Vagina (tissue), 2 donors: ENCODE measurements at places on chromosomes 3 and 15.

DNA sequence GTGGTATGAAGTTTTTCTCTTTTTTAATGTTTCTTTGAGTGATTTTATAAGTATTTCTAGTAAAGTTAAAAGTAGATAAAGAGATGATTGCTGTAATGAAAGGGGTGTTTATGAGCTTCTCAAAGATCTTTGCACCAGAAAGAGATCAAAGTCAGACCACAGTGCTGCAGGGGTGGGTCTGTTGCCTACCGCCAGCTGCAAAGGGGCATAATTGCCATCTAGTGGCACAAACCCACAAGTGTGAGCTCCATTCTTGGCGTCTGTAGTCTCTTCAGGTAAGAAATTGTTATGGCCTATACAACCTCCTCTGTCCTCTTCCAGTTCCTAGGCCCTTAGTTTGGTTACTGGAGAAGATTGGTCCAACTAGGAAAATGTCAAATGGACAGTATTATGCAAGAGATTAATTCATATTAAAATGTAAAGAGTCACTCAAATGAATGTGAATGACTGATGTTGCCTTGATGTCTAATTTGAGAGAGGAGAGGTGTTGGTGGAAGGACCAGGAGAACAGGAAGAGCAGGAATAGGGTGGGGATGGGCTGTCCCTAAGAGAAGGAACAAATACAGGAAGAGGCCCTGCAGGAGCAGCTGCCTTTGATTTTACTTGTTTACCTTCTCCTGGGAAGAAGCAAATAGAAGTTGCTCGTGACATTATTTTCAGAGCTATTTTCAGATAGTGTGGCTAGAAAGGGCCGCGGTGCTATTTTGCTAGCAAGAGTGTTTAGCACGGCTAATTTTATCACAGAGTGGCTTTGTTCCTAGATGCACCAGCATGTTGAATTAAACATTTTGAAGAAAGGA, 53.0 kb upstream of the GSK3B start:
- no peak for DNase-seq

DNA sequence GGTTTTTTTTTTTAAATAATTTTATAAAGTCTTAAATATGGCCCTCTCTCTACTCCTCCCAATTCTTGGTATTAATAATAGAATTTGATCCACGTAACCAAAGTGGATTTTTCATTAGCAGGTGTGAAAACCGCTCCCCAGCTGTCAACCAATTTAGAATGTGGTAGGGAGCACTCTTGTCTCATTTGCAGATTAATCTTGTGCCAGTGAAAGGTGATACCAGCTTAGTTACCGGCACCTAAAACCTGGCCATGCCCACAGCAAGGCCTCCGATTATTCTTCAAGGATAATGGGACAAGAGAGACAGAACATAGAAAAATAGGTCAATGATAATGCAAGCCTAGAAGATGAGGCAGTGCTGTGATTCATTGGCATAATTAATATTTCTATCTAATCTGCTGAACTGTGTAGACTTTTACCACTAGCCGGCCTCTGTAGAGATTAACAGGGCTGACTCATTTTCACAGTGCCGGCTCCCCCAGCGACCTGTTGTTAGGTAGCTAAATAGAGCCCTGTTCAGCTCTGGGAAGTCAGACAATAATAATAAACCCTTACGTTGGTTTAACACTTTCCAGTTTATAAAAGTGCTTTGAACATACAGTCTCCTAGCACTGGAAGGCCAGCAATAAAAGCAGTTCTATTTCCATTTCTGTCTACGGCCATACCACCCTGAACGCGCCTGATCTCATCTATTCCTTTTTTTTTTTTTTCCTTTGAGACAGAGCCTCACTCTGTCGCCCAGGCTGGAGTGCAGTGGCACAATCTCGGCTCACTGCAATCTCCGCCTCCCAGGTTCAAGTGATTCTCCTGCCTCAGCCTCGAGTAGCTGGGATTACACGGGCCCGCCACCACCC, 102.9 kb downstream of the SHQ1 start:
- no peak for DNase-seq

GRCh38 chr3:56952846-56953245, 107.6 kb upstream of the SPATA12 start:
- no peak for DNase-seq

GRCh38 chr3:34276342-34276741, 477.9 kb downstream of the PDCD6IP start:
- DNase-seq = no peak

DNA sequence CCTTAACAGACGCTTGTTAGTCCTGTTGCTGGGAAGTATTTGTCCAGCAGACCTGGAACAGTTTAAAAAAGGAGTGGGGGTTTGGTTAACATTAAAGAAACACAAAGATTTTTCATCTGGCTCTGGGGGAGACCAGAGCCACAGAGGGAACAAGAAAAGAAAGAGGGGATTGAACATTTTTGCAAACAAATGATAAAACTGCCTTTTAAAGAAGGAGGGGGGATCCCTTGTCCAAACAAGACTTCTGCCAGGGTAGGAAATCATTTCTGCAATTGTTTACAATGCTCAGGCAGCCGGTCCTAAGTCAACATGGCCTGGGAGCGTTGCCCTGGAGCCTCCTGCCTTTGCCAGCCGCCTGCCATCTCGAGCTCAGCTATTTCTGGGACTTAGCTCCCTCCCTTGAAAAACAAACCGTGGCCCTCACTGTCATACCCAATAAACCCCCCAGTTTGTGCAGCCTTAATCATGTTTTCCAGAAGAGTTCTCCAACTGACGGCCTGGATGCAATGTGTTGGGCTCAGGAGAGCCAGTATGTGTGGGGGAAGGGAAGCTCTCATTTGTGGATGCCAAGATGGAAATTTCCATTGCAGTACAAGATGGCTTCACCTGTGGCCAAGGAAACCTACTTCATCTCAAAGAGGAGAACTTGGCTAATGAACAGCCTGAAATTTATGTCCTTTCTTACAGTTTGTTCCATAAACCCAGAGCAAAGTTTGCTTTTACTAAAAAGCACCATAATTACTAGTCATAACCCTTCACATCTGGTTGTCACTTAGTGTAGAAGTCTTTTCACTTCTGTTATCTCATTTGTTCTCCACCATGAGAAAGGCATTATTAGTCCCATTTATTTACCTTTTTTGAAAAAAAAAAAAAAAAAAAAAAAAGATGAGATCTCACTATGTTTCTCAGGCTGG, 75.9 kb upstream of the RNU6-1 start:
- peak; percentile 92 for DNase-seq
